ENCODE measurements at places on chromosomes 16 and 17.

DNA sequence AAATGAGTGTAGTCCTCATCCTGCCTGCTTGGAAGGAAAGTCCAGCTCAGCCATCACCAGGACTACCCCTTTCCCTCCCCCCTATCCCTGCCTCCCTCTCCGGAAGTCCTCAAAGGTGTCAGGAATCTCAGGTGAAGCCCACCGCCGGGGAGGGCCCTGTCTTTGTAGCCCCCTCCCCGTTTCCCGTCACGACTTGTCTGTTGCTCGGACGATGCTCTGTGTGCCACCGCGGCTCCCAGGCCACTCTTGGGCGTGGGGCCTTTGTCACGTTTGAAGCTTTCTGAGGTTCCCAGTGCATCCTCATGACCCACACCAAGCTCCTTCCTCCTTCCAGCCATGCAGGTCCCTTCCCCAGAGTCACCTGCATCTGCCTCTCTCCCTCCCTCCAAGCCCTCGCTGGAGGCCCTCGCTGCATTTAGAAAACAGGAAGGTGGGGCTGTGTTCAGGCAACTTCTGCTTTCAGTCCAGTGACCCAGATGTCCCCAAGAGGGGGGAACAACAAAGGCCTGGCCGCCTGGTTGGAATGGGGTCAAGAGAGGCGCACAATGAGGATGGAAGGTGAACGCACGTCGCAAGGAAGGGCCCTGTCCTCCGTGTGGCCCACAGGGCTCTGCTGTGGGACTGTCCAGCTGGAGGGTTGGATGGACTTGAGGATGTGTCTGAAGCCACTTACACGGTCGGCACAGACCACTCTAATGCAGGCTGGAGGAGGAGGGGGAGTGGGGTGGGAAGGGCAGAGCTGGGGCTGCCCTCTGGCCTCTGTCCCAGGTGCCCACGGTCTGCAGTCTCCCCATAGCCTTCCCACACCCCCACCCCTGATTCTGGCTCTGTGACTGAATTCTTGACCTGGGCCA lies 59.9 kb downstream of the OR1D5 start:
- no peak for DNase-seq

DNA sequence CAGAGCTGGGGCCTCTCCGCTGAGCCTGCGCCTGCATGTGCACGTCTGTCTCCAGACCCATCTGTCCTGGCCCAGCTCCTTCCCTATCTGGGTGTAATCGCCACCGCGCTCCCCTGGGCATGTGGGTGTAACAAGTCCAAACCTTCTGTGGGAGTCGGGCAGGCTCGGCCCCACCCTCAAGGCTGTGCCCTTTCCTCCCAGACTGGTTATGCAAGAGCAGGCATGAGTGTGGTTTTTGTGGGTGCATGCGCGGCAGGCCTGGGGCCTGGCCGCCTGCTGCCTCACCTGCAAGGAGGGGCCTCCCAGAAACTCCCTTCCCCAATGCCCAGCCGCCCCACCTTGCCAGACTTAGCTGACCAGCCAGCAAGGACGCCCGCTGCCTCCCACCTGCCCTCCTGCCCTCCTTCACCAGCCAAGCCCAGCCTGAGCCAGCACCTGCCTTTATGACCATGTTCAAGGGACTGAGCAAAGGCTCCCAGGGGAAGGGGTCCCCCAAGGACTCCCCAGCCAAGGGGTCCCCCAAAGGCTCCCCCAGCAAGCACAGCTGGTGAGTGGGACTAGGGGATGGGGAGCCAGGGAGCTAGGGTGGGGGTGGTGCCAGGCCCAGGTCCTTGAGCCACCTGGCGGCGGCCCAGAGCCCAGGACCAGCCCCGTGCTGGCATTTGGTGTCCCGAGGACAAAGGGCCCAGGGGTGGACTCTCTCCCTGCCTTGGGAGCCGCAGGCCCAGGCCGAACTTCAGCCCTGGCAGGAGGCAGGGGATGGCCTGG lies at the start of gene EVPLL:
Gene EVPLL, plus strand, starts transcription at position 342 of the 768 bp plus-strand sequence. CDS start 3,160 bp downstream, outside the sequence.
- no peak for DNase-seq

DNA sequence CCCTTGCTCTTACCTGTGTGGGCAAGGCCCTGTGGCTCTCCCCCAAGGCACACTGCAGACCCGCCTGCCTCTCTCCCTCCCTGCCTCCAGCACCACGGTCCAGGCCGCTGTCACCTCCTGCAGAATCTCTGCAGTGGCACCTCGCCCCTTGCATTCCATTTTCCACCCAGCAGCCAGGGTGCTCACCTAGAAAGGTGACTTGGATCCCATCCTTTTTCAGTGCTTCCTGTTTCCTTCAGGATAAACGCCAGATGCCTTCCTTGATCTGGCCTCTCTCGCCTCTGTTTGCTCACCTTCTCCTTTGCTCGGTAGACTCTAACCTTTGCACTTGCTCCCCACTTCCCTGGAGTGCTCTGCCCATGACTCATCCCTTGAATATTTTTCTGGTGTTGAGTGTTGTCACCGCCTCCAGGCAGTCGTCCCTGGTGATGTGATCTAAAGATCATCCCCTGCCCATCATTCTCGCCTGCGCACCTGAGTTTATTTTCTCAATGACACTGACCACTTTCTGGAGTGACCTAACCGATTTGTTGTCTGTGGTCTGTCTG lies 79.2 kb upstream of the LGALS9 start:
- DNase-seq: no peak

GRCh38 chr17:17971431-17972125 lies 622 bp downstream of the TOM1L2 start:
- DNase-seq: peak; percentile 24

GRCh38 chr17:32486701-32487472 lies at the start of gene CDK5R1:
Gene CDK5R1, plus strand, starts transcription at chr17:32486993. Its CDS starts 628 bp downstream, at chr17:32487621.
- peak; percentile 78 for DNase-seq

GRCh38 chr17:49861150-49861884 lies 13.4 kb upstream of the TAC4 start:
- DNase-seq: peak; percentile 57

GRCh38 chr16:55735120-55735781 lies 79.5 kb downstream of the SLC6A2 start:
- DNase-seq: no peak

- no peak for DNase-seq
Measured at GRCh38 chr16:87658564-87659225, 56.4 kb downstream of the JPH3 start.

- DNase-seq: no peak
Measured at GRCh38 chr16:52925143-52925542, 127.6 kb downstream of the CHD9NB start.

DNA sequence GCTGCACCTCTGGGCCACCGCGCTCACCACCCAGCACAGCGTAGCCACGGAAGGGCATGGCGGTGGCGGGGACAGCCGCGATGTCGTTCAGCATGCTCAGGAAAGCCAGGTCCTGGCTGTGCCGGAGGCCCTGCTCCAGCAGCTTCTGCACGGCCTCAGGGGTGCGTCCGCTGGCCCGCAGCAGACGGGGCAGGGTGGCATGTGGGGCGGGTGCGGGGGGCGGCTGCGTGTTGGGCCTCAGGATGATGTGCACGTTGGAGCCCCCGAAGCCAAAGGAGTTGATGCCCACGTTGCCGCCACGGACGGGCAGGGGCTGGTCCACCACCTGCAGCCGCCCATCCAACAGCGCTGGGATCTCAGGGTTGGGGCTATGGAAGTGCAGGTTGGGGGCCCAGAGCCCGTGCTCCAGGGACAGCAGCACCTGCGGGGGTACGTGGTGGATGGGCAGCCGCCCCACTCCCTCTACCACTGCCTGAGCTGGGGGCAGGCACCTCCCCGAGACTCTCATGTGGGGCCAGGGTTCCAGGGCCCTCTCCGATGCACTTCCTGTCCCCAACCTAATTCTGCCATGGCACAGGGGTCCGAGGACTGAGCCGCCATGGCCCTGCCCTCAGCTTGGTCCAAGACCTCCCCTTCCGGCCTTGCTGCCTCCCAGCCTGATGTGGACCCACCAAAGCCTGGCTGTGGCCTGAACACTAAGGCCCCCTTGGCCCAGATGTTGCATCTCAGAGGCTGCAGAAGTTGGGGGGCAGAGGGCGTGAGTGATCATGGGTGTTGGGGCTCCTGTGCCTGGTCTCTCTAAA lies 6.6 kb downstream of the FASN start:
- DNase-seq: no peak

DNA sequence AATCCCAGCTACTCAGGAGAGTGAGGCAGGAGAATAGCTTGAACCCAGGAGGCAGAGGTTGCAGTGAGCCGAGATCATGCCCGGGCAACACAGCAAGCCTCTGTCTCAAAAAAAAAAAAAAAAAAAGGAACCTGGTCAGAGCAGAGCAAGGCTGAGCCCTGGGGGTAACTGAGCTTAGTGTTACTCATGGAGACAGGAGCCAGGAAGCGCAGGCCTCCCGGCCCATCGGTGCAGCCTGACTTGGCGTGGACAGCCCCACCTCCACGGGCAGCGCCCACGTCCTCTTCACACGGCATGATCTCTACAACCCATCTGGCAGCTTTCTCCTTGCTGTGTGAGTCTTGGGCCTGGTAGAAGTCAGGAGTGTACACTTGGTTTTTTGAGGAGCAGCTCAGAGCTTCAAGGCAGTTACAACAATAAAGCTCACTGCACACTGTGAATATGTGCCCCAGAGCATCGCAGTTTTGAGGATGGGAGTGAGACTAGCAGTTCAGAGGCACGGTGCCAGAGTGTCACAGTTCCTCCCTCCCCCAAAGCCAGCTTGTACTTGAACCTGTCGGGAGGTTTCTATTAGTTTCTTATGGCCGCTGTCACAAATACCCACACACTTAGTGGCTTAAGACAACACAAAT lies 129.9 kb downstream of the RAP1GAP2 start:
- DNase-seq: no peak

GRCh38 chr16:63998-64913 lies 8.2 kb downstream of the RHBDF1 start:
- no peak for DNase-seq

GRCh38 chr16:89936034-89936433 lies 12.5 kb upstream of the DEF8 start:
- DNase-seq: no peak

- peak; percentile 84 for DNase-seq
Measured at GRCh38 chr17:65556014-65556909, 5.2 kb downstream of the AXIN2 start.

DNA sequence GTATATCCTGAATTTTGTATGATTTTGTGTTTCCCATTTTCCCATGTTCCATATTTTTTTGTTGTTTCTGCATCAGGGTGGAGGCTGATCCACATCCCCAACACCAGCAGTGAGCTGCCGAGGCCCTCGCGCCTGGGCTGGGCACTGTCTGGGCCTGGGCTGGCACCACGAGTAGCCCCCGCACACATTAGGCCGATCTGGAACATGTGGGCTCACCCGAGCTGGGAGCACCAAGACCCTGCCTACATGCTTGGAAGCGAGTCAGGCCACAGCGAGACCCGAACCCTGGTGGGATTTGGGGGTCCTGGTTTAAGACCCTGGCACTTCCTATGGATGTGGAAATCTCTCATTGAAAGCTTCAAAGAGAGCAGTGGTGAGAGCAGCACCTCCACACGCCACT lies 8.5 kb downstream of the KCTD5 start:
- DNase-seq: no peak

DNA sequence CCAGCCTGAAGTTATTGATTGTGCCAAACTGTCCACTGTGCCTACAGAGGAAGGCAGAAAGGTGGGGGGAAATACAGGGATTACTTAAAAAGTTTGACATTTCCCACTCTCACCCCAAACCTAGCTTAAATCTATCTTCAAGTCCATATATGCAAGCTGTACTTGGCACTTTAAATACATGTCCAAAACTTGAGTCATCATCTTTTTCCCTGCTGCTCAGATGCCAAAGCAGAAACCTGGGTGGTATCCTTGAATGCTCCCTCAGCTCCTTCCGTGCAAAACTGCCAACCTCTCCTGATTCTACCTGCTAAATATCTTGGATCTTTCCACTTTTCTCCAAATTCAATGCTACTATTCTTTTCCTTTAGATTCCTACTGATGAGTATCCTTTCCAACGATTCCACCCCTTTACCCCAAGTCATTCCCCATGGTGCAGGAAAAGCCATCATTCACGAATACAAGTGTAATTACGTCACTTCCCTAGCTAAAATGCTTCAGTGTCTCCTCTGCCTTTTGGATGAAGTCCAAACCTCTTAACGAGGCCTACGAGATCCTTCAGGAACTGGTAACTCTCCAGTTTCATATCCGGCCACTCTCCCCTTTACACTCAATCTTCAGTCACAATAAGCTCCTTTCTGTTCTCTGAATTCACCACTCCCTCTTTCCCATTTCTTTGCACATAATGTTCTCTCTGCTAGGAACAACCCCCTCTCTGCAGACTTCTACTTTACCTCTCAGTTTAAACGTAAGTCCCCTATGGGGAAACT lies 9.3 kb downstream of the BECN1 start:
- no peak for DNase-seq

DNA sequence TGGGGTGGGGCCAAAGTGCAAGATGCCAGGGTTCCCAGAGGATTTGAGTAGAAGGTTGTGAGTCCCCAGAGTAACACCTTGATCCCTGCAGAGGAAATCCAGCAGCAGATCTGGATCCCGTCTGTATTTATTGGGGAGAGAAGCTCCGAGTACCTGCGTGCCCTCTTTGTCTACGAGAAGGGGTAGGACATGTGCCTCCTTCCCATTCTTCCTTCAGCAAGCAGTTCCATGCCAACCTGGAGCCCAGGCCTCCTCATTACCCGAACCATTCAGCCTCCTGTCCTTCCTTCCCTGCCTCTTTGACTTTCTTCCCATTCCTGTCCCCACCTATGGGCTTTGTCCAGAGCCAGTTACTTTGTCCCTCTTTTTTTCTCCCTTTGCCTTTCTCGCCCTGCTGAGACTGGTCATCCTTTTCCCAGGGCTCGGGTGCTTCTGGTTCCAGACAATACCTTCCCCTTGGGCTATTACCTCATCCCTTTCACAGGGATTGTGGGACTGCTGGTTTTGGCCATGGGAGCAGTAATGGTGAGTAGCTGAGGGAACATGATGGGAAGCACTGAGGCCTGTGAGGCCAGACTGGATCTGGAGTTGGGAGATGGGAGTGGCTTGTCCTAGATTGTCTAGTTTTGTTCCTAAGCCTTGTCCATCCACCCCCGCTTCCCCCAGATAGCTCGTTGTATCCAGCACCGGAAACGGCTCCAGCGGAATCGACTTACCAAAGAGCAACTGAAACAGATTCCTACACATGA lies 2.9 kb downstream of the RNF167 start:
- DNase-seq: no peak

- no peak for DNase-seq
Measured at GRCh38 chr16:85998171-85998867, 99.4 kb downstream of the IRF8 start.

DNA sequence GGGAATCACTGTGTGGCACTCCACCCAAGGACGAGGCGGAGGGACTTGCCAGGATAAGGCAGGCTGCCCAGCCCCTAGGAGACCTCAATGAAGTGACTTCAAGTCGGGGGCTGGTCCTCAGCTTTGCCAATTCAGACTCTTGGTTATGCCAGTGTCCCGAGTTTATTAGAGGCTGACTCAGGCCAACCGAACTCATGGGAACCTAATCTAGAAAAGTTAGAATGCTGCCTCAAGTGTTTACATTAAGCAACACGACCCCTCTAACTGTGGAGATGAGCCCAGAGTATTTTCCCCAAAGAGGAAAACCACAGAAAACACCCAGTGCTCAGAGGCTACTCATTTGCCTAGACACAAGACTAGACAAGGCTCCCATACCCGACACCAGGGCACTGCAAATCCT lies 1.1 kb upstream of the TEKT3 start:
- DNase-seq: no peak
